ENCODE measurements at places on chromosomes 13 and 19. TPM values are rescaled to one million over a fixed set of nuclear protein-coding genes. Genes with fewer than 3 reads are reported as not detected.

KLK14 gene
- not detected for total RNA-seq

DKKL1 gene
- total RNA-seq: 0.36 TPM

KLK6 gene
- not detected for total RNA-seq

PTBP1 gene
- 89.0 TPM for total RNA-seq

PGLYRP1 gene
- not detected for total RNA-seq

DMKN gene
- total RNA-seq: 9.7 TPM

KLF1 gene
- total RNA-seq: not detected

ACP5 gene
- total RNA-seq: 0.52 TPM

DEDD2 gene
- 26.3 TPM for total RNA-seq

KLHL1 gene
- total RNA-seq: not detected

DNA sequence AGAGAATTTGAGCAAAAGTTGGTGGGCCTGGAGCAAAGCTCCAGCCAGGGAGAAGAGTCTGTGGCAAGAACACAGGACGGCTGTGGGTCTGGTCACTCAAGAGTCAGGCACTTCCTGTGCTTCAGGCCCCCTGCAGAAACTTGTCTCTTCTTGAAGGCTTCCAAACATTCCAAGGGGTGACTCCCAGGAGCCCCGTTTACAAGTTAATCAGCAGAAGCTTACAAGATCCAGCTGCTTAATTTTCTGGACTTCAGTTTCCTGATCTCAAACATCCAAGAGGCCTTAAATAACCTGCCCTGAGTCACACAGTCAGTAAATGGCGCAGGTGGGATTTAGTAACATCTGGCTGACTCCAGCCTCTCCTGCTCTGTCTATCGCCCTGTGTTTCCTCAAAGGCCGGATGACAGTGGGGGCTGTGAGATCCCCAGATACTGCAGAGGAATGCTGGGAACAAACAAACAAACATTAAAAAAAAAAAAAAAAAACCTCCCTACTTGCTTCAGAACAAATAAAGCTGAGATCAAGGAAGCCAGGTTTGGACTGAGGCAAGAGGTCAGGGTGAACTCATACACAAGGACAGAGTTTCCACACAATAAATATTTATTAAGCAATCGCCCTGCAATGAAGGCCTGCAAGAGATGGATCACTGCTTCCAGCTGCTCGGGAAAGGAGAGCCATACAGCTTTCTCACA lies 175.4 kb upstream of the RFC3 start:
- DNase-seq: peak; percentile 55

DNA sequence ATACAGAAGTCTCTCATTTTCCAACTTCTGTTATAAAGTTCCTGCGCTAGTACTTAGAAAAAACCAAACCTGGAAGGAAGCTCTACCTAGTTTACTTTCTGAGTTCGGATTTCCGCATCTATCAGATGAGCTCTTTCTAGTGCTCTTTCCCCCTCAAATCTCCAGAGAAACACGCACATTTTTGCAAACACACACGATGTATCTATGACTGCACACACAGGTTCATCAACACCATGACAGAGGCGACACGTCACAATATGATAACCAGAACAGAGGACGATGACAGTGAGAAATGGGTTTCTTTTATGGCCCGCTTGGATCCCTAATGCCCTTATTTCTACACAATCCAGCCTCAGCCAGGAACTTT lies 629 bp upstream of the LRRC63 start:
- DNase-seq: no peak

GRCh38 chr13:35475212-35475959 lies 1.1 kb downstream of the MAB21L1 start:
- peak; percentile 41 for DNase-seq

DNA sequence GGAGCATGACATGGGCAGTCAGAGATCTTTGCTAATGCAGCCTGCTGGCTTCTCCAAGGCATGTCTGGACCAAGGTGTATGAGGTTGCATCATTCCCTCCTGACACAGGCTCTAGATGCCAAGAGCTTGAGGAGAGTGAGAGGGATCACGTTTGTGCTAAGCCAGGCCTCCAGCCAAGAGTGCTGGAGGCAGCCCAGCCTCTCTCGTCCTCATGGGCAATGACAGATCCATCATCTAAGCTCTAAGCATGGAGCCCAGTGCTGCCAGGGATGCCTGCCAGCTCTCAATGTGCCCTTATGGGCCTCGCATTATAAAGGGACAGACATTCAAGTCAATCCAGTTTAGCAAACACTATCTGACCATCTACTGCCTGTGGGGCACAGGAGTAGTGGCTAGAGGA lies 136.3 kb upstream of the VSTM2B start:
- DNase-seq: no peak

DNA sequence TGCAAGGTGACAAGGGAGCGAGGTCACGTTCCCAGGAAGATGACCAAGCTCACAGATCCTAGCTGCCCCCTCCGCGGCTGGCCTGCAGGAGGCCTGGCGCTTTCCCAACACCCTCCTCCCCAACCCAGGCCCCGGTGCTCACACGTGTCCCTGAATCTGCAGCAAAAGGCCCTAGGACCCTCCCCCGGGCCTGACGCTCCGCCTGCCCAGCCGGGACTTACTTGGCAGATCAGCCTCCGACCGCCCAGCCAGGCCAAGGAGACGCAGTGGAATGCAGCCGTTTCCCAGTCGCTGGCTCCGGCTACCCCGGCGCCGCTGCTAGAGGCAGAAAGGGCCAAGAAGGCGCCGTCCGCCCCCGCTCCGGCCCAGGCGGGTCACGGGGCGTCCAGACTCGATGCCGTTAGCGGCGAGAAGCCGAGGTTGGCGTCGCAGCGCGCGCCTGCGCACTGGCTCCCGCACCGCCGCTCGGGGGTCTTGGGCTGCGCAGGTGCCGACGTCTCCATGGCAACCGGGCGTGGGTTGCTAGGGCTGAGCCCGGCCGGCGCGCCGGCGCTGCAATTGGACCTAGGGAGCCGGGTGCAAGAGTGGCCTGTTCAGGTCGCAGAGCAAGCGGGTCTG lies at the start of gene PNMA8A:
Gene PNMA8A, minus strand, starts transcription at position 448 of the 618 bp plus-strand sequence. CDS start 528 bp downstream, outside the sequence.
- peak; percentile 87 for DNase-seq

DNA sequence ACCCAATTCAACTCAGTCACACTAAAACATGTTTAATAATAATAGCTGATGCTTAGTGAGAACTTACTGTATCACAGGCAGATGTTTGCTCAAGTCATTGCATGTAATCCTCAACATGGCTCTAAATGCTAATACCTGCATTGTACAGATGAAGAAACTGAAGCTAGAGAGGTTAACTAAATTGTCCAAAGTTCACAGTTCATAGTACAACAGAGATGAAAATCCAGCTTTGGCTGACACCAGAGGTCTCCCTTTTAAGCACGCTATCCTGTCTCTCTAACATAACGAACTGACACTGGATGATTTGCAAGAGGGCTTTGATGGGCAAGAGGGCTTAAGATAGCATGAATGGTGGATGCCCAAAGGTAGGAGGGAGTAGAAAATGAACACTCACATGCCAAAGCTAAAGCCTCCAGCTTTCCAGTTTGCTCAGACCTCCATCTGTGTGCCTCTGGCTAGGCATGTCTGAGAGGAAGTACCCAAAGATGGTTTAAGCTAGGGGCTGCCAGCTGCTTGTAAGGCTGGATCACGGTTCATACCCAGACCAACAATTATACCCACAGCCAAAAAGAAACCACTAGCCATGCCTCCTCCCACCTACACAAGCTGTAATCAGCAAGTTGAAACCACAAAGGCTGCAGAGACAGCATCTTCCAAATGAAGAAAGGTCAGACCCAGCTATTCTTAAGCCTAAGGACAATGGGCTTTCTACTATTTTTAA lies 196.9 kb upstream of the UBL3 start:
- DNase-seq: peak; percentile 72

DNA sequence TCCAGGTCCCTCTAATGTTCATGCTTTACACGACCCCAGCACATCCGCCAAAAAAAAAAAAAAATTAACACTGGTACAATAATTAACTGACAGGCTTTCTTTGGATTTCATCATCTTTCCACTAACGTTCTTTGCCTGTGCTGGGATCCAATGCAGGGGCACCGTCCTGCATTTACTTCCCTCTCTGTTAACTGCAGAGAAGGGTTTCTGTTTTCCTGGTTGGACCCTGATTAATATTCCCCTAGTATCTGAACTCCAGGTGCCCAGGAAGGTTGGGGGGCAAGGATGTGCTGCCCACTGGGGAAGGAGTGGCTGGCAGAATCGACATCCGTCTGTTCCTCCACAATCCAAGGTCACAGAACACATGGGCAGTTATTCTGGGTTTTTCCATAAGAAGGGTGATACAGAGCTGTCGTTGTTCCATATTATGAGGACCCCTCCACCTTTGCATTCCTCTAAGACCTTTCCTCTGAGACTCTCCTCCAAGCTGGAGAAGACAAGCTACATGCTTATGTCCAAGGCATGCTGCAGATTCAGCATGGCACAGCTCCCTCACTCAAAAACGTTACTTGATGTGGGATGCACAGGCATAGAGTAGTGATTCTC lies 4.5 kb upstream of the LAIR1 start:
- no peak for DNase-seq

DNA sequence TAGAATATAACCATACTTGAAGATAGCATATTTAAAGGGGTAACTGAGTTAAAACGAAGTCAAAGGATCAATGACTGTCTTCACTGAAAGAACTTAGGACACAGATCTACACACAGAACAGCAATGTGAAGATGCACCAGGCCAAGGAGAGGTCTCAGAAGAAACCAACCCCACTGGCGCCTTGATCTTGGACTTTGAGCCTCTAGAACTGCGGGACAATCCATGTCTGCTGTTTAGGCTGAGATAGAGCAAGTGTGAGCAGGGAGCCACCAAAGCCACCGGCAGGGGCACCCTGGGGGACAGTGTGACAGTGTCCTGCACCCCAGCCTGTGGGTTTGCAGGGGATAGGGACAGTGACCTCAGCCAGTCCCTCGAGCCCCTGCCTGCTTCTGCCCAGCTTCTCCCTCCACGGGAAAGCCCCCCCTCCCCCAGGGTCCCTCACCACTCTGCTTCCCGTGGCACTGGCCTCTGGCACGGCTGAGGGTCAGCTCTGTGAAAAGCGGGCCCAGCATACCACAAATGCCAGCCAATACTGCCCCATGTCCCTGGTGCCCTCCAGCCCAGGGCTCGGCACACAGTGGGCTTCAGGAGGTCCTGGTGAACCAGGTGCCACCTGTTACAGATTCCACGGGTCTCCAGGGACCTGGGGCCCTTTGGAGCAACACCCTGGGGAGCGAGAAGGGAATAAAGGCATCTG lies 40.8 kb downstream of the KLF2 start:
- DNase-seq: no peak

- no peak for DNase-seq
These were observed 10.7 kb upstream of the GRTP1 start for GRCh38 chr13:113374511-113375175.

- peak; percentile 58 for DNase-seq
These were observed 34.2 kb downstream of the GJA3 start for GRCh38 chr13:20126541-20127261.

DNA sequence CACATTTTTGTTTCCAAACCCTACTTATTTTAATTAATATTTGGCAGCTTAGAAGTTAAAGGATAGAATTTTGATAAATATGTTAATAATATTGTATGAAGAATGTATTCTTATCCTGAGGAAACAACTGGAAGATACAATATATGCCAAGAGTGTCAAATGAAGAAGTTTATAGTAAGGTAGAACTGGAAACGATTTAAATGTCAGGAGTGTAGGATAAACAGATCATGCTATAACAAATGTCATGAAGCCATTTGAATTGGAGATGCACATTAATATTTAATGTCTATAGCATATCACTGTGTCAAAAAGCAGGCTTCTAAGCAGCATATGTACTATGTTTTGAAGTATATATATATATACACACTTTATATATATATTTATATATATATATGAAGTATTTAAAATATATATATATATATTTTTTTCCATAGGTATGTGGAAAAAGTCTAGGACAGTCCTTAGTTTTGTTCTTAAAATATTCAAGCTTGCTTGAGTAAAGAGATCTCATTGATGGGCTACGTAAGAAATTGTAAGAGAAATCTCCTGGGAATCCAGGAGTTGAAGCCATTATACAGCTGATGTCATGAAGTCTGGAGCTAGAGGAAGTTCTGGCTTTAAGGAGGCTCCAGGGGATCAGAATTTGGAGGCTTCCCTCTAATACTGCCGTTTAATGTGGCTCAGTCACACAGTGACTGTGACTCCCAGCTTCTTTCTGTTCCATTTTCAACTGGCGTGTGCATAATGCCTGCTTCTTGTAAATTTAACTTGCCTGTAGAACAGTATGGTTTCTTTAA lies 79.9 kb upstream of the MYCBP2 start:
- no peak for DNase-seq

Data from myocyte (in vitro differentiated cells).